Heart left ventricle (tissue), 16 donors: ENCODE measurements at places on chromosomes 16 and 17. TPM values are rescaled to one million over a fixed set of nuclear protein-coding genes. Genes with fewer than 3 reads are reported as not detected.
A peak's percentile ranks its signal among the peaks of the same experiment; 100 is the strongest.

ZNF785 gene
- total RNA-seq: 5.9 TPM

DNA sequence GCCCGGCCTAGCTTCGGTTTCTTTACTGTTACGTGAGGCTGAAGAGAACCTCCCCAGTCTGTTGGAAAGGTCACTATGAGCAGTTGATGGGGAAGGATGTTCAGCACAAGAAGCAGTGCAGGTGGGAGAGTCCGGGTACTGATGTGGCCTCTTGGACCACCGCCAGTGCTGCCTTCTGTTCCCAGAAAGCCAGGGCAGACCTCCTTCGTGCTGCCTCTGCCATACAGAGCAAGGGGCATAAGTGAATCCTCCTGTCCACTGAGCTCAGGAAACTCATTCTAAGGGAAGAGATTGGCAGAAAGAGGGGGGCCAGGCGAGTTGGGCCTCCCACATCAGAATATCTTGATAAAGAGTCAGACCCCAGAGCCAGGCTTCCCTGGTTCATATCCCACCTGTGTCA, 3.7 kb downstream of the PPP4C start:
- no peak overlapping the region for H3K27ac ChIP-seq
- no peaks in the 10 kb centered on the region for H3K27me3 ChIP-seq
- H3K4me1 ChIP-seq: peaks cover 32% of the 10 kb centered on the region
- no peak for DNase-seq
- no peak overlapping the region for H3K4me3 ChIP-seq

GRCh38 chr17:57410169-57410568, 153.8 kb downstream of the MSI2 start:
- H3K27ac ChIP-seq: no peak overlapping the region
- no peaks in the 10 kb centered on the region for H3K27me3 ChIP-seq
- H3K36me3 ChIP-seq: no peaks in the 10 kb centered on the region
- H3K4me1 ChIP-seq: peaks cover 35% of the 10 kb centered on the region
- no peak for DNase-seq
- H3K4me3 ChIP-seq: no peak overlapping the region

PRR35 gene
- not detected for total RNA-seq

- no peaks in the 10 kb centered on the region for H3K27me3 ChIP-seq
- H3K36me3 ChIP-seq: no peaks in the 10 kb centered on the region
- no peak overlapping the region for H3K27ac ChIP-seq
- H3K4me1 ChIP-seq: no peaks in the 10 kb centered on the region
These were observed 18.3 kb downstream of the POLR3K start for GRCh38 chr16:35011-35677.

- H3K27ac ChIP-seq: no peak overlapping the region
- H3K4me1 ChIP-seq: no peaks in the 10 kb centered on the region
- H3K36me3 ChIP-seq: peaks cover 54% of the 10 kb centered on the region
- no peaks in the 10 kb centered on the region for H3K27me3 ChIP-seq
- no peak for DNase-seq
- H3K4me3 ChIP-seq: no peak overlapping the region
These were observed 5.5 kb downstream of the SULT1A2 start for GRCh38 chr16:28591355-28591754.

- no peaks in the 10 kb centered on the region for H3K27me3 ChIP-seq
- no peaks in the 10 kb centered on the region for H3K4me1 ChIP-seq
- no peaks in the 10 kb centered on the region for H3K36me3 ChIP-seq
- peak overlapping the region; percentile 74 for H3K27ac ChIP-seq
- peak; percentile 70 for DNase-seq
These were observed 355.7 kb downstream of the HAPSTR1 start for GRCh38 chr16:9447195-9447551.

DNA sequence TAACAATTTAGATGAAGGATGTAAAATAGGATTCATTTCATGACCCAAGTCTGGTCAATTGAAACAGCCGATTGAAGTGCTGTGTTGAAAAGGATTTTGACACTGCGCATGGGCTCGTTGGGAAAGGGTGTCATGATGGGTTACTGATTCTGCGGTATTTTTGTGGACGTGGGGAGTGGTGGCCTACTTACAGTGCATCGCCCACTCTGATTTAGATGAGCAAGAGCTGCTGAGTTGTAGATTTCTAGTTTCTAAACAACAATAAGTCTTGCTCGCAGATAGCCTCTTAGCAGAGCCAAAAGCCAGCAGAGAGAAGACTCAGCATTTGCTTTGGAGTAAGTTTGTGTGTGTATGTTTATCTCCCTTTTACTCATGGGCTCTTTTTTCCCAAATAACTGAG, 731.0 kb downstream of the MAF start:
- H3K4me3 ChIP-seq: no peak overlapping the region
- no peaks in the 10 kb centered on the region for H3K27me3 ChIP-seq
- no peak overlapping the region for H3K27ac ChIP-seq
- DNase-seq: no peak

DNA sequence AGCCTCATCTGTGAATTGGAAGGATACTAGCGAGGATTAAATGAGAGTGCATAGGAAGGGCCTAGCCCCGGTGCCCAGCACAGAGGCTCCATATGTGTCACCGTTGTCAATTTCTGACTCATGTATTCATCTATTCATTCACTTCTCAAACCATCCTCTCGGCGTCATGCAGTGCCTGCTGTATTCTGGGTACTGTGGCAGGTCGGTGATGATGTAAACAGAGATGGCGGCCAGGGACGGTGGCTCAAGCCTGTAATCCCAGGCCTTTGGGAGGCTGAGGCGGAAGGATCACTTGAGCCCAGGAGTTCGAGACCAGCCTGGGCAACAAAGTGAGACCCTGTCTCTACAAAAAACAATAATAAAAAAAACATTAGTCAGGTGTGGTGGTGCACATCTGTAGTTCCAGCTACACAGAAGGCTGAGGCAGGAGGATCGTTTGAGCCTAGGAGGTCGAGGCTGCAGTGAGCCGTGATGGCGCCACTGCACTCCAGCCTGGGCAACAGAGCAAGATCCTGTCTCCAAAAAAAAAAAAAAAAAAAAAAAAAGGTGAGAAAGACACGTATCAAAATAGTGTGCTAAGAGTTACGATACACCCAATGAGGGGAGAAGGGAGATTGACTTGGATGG, 4.3 kb upstream of the PPP1R1B start:
- peaks cover 16% of the 10 kb centered on the region for H3K4me1 ChIP-seq
- no peaks in the 10 kb centered on the region for H3K36me3 ChIP-seq
- H3K4me3 ChIP-seq: no peak overlapping the region
- no peak overlapping the region for H3K27ac ChIP-seq
- H3K27me3 ChIP-seq: peaks cover 30% of the 10 kb centered on the region

DNA sequence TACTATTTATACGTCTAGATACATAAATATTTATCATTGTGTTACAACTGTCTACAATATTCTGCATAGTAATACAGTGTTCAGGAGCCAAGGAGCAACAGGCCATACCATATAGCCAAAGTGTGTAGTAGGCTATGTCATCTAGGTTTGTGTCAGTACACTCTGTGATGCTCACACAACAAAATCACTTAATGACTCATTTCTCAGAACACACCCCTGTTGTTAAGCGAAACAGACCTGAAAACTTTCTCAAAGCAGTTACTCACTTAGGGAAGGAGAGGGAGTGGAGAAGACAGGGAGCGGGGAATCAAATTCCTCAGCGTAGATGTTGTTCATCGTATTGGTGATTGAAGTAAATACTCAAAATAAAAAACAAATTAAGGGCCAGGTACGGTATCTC, 269.5 kb downstream of the STX8 start:
- no peak overlapping the region for H3K27ac ChIP-seq
- H3K36me3 ChIP-seq: no peaks in the 10 kb centered on the region
- H3K4me3 ChIP-seq: no peak overlapping the region
- no peaks in the 10 kb centered on the region for H3K4me1 ChIP-seq
- H3K27me3 ChIP-seq: no peaks in the 10 kb centered on the region
- DNase-seq: no peak

GDPD3 gene
- total RNA-seq: 4.8 TPM

- no peaks in the 10 kb centered on the region for H3K27me3 ChIP-seq
- DNase-seq: no peak
- H3K4me3 ChIP-seq: no peak overlapping the region
- H3K27ac ChIP-seq: no peak overlapping the region
These were observed 27.8 kb upstream of the MFSD6L start for GRCh38 chr17:8826808-8827435.

DNA sequence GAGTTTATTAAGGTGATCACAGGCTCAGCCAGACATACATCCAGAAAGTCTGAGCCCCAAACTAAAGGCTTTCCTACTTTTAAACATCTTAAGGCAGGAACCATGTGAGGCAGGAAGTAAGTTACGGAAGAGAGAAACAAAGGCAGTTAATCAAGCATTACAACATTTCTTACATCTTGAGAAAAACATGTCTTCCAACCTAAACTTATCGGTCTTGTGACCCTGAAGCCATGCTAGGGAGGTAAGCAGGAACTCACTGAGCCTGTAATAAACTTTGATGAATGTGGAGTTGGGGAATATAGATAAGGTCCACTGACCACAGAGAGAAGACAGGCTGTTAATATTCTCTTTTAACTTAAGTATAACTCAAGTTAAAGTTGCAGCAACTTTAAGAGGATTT, 3.5 kb upstream of the ACSM3 start:
- no peak overlapping the region for H3K4me3 ChIP-seq
- DNase-seq: no peak
- no peaks in the 10 kb centered on the region for H3K4me1 ChIP-seq
- no peak overlapping the region for H3K27ac ChIP-seq
- H3K36me3 ChIP-seq: no peaks in the 10 kb centered on the region
- no peaks in the 10 kb centered on the region for H3K27me3 ChIP-seq

DNA sequence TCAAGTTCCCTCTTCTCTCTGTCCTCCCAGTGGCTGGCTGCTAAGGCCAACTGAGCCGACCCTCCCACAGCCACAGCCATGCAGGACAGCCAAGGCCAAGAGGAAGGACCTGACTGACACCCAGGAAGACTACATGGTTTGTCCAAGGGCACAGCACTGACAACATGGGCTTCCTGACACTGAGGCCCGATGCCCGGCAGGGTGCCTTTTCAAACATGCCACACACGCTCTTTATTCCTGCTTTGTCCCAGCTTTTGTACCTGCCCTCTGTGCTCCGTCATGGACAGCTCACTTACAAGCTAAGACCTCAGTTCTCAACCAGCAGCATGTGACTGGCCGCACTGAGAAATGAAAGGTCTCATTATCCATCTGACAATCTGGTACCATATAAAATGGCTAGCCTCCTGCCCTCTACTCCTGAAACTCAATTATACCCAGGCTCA, 45.8 kb downstream of the TEX2 start:
- H3K27me3 ChIP-seq: no peaks in the 10 kb centered on the region
- H3K27ac ChIP-seq: peak overlapping the region; percentile 85
- H3K36me3 ChIP-seq: peaks cover 16% of the 10 kb centered on the region
- no peak for DNase-seq
- H3K4me3 ChIP-seq: no peak overlapping the region
- peaks cover 51% of the 10 kb centered on the region for H3K4me1 ChIP-seq

HBQ1 gene
- not detected for total RNA-seq

GPR139 gene
- not detected for total RNA-seq

CHAD gene
- not detected for total RNA-seq

DNA sequence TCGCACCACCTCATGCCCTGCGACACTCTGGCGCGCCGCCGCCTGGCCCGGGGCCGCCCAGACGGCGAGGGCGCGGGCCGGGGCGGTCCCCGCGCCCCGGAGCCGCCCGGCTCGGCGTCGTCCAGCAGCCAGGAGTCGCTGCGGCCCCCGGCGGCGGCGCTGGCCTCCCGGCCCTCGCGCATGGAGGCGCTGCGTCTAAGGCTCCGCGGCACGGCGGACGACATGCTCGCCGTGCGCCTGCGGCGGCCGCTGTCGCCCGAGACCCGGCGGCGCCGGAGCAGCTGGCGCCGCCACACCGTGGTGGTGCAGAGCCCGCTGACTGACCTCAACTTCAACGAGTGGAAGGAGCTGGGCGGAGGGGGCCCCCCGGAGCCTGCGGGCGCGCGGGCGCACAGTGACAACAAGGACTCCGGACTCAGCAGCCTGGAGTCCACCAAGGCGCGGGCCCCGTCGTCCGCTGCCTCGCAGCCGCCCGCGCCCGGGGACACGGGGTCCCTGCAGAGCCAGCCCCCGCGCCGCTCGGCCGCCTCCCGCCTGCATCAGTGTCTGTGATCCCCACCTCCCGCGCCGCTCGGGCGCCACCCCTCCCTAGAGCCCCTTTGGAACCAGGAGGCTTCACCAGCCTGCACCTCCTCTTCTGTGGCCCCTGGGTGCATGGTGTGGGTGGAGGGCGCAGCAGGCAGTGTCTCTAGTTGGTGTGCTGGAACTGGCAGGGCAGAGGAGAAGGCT, 82.3 kb downstream of the ARHGAP23 start:
- H3K4me1 ChIP-seq: peaks cover 17% of the 10 kb centered on the region
- peaks cover 18% of the 10 kb centered on the region for H3K36me3 ChIP-seq
- no peak for DNase-seq
- H3K27me3 ChIP-seq: no peaks in the 10 kb centered on the region
- H3K27ac ChIP-seq: no peak overlapping the region

RPUSD1 gene
- 19.4 TPM for total RNA-seq

GAST gene
- total RNA-seq: not detected
